ENCODE measurements at places on chromosomes 1 and 21.

GRCh38 chr21:42459546-42460215, 36.3 kb downstream of the RSPH1 start:
- no peak for DNase-seq

DNA sequence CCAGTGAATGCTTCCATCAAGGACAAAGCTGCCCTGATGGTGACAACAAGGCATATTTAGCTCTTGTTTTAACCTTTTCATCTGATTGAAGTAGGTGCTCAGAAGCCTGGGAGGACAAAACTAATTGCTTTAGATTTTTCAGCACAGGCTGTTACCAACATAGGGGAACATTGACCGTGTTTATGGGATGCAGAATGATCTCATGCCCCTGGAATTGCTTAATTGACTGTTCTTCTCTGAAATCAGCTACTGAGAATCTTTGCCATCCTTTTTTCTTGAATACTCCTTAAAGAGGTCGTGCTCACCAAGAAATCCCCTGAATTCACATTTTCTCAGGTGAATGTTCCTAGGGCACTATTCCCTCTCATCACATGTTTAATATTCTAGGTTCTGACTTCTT, 95.9 kb upstream of the CCDC190 start:
- no peak for DNase-seq

- DNase-seq: no peak
These were observed 59.0 kb upstream of the IGSF5 start for GRCh38 chr21:39685991-39686390.

GRCh38 chr1:183941001-183941400, 96.5 kb downstream of the COLGALT2 start:
- no peak for DNase-seq

DNA sequence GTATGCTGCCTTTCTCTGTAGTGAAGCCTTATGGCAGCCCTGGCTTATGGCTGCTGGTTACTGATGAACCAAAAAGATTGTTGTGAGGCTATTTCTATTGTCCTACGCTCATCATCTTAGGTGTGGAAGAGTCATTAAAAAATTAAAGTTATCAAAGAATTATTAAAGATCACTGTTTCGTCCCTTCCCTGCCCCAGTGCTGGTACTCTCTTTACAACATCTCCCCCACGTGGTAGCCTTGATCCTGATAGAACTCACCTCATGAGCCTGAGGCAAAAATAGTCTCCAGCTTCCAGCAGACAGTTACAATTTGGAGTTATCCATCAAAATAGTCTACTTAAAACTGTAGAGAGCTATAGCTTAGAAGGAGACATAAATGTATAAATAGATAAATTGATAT, 201.5 kb downstream of the S1PR1 start:
- no peak for DNase-seq

DNA sequence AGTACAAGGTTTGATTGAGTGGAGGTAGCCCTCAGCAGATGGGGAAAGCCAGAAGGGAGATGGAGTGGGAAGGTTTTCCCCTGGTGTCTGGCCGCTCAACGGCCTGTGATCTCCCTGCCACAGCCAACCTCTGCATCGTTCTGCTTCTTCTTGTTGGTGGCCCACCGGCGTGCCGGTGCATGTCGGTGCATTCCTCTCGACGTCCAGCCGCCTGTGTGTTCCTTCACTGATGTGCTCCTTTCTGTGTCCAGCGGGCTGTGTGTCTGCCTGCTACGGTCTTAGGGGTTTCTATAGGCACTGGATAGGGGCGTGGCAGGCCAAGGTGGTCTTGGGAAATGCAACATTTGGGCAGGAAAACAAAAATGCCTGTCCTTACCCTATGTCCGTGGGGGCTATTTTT, 101.0 kb downstream of the XPR1 start:
- no peak for DNase-seq

- DNase-seq: no peak
These were observed 326.5 kb upstream of the ESRRG start for GRCh38 chr1:217049721-217050120.

DNA sequence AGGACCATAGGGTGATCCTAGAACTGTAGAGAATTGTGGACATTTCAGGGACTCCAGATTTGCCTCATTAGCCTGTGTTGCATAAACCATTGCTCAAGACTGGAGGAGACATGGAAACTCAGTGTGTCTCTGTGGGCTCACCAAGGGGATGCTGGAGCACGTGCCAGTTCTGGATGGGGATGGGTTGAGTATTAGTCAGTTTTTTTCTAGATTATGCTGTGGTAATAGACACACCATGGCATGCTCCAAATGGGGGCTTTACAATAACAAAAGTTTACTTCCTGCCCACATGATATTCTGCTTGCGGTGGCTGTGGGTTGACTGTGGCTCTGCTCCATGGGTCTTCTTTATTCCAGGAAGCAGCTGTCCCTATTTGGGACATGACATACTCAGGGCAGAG, 125.4 kb downstream of the FOXD2 start:
- no peak for DNase-seq

- DNase-seq: no peak
These were observed 485.5 kb downstream of the PTPRC start for GRCh38 chr1:199124351-199124750.

DNA sequence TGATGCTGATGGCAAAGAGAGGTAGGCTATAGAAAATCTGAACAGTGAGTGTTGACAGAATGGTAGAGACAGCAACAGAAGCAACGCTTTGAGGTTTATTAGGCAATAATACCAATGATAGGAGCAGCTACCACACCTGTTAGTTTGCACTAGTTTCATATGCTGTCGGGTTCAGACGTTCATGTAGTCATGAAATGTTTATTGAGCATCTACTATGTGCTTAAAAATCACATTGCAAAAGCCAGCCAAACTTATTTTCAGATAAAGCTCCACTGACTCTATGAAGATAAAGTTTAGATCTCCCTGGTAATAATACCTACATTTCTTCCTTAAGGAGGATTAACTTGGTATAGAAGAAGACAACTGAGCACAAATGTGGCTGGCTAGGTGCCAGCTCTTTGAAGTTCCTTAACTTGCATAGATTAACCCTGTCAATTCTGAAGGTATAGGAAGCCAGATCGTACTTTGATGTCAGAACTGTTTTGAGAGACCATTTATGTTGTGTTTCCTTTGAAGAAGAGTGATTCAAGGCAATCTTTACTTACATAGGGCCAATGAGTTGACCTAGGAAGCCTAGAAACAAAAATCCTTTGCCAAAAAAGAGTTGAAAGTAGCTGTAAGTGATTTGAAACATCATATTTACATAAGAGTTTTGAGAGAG, 71.5 kb downstream of the DISP1 start:
- no peak for DNase-seq

DNA sequence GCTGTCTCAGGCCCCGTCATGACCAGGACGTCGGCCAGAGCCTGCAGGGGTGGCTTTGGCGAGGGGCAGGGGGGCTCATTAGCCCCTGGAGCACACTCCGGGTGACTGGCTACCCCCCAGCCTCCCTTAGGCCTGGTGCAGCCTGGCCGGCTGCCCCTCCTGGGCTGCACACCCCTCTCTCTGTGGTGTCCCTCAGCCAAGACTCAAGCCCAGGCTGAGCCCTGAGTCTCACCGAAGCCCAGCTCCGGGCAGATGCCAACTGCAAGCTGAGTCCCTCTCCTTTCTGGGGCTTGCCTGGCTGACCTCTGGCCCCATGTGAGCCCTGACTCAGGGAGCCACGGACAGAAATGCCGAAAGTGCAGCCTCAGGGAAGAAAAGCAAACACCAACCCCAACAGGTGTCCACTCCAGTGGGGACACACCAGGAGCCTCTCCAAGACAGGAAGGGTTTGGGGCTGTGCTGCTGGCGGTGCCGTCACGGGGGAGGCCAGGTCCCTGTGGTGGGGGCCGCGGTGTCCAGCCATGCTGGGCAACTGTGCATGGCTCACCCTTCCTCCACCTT, 5.3 kb upstream of the IBA57 start:
- no peak for DNase-seq

GRCh38 chr1:1088029-1088800, 14.1 kb upstream of the RNF223 start:
- DNase-seq: no peak

DNA sequence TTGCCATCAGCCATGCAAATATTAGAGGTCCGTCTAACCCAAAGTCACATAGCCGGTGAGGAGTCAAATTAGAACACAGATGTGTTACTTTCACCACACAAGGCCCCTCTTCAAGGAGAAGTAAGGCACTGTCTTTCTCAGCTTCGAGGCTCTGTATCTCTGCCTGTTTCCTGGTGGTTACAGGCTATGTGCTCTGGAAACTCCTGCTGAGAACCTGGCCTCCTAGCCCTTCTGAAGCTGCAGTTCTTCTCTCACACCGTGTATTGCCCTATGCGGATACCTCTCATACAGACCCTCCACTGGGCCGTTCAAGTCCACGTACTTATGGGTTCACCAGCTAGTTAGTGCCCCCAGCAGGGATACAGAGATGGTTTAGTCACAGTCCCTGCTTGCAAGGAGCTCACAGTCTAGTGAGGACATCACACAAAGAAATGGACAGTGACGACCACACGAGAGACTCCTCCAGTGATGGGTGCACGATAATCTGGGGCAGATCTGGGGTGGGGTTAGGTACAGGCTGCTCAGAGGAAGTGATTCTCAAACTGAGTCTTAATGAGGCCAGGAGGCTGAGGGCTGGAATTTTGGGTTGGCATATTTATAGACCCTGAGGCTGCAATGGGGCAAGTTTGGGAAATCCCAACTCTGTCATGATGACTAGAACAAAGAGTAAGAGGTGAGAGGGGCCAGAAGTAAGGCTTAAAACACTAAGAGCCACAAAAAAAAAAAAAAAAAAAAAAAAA, 22.8 kb upstream of the ELOA start:
- no peak for DNase-seq

- no peak for DNase-seq
These were observed 33.3 kb downstream of the FOXD2 start for GRCh38 chr1:47471163-47471562.

DNA sequence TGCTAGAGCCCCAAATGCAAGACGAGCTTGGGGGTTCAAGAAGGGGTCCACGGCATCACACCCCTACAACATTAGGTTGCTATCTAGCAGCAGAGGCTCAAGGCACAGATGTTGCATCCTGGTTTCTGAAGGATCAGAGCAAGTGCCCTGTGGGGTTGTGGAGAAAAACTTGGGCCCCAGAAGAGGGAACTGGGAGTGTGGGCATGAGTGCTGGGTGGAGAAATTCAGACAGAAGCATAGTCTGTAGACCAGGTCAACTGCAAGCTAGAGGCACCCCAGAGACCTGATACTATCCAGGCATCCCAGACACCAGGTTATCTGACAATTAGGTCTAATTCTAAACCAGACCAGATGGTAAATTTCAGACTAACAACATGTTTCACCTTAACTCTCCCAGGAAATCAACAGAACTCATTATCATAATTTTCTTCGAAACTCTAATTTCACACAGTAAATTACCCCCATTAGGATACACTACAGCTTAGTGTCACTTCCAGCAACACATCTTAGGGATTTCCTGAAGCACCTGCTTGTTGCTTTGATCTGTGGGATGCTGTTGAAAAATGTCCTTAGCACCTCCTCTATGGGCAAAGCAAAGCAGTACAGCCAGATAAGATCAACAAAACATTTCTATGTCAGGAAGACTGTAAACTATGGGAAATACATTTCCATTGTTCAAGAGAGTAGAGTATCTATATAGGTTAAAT, 179.3 kb downstream of the VAV3 start:
- DNase-seq: no peak

- no peak for DNase-seq
These were observed 16.1 kb downstream of the TMEM201 start for GRCh38 chr1:9604836-9605235.

DNA sequence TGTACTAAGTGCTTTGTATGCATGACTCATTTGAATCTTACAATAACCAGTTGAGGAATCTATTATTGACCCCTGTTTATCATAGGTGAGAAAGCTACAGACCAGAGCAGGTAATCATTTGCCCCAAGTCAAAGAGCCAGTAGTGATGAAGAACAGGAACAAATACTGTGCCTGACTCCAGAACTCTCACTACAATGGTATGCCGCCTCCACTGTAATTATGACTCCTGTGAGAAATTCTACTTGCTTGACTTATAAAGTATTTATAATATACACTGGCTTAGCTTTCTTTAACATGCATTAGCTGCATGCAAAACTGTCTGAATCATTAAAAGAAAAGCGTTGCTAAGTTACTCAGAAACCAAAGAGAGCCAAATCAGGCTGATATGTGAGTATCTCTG, 92.6 kb downstream of the ZNF281 start:
- DNase-seq: no peak

DNA sequence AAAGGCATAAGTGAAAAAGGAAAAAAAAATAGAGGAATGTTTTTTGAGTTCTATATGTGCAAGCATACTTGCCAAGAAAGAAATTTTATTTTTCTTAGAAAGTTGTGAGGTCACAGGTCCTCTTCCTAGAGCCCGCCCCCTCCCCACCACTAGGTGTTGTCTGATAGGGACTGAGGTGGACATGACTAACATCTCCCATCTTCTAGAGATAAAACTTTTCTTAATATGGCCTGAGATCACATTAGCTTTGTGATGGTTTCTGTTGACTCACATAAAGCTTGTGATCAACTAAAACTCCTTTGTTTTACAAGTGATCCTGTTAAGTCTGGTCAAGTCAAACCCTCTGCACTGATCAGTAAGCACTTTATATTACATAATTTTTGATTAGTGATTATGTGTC, 33.4 kb upstream of the CITED4 start:
- DNase-seq: no peak
